ENCODE measurements at places on chromosomes 13 and 19. TPM values are rescaled to one million over a fixed set of nuclear protein-coding genes. Genes with fewer than 3 reads are reported as not detected.

DNA sequence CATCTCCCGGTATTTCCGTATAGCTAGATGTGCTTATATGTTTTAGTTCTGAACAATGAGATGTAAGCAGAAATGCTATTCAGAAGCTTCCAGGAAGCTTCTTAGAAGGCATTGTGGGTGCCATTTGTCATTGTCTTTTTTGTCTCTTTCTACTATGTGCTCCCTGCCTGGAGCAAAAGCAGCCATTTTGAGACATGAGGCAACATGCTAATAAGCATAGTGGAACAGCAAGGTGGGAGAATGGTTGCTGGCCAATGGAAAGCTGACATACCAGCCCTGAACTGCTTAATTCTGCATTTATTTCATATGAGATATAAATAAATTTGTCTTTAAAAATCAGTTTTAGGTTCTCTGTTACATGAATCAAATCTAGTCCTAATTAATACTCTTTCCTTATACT is 299.7 kb downstream of the LMO7 start:
- DNase-seq, result no peak

DNA sequence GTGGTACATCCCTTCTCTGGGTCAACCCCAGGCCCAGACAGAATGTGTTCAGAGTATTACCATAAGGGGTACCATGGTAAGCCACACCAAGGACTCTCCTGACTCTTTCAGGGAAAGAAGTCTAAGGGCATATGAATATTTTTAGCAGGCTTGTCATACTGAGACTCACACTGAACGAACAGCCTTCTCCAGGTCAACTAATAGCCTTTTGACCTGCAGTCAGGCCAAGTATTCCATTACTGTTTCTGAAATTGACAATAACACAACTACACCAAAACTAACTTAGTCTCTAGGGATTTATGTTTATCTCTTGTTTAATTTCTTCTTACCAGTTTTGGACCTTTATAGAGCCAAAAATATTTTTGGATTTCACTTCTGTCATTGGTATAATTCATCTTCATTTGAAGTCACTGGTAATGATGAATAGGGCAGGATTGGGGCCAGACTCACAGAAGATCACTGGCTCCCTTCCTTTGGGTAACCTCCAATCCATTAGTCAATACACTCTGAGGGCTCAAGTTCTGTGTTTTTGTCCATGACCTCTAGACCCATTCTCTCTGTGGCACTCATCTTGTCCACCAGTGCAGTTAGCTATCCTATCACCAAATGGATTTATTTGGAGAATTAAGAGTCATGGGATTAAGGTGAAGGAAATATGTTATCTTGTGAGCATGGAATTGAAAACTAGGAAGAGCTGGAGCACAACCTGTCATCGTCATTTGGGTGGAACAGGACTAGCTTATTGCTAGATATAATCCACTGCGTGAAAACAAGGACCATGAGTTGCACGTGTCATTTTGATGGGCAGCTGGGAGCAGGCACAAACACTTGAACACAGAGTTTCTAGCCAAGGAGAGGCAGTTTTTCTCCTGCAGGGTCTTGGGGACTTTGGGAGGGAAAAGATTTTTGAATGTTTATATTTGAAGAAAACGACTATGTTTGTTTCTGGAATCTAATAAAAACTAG is 313.3 kb downstream of the DCLK1 start:
- DNase-seq, result no peak

- no peak for DNase-seq
These were observed 46.4 kb downstream of the DLEU7 start for GRCh38 chr13:50797091-50797490.

DNA sequence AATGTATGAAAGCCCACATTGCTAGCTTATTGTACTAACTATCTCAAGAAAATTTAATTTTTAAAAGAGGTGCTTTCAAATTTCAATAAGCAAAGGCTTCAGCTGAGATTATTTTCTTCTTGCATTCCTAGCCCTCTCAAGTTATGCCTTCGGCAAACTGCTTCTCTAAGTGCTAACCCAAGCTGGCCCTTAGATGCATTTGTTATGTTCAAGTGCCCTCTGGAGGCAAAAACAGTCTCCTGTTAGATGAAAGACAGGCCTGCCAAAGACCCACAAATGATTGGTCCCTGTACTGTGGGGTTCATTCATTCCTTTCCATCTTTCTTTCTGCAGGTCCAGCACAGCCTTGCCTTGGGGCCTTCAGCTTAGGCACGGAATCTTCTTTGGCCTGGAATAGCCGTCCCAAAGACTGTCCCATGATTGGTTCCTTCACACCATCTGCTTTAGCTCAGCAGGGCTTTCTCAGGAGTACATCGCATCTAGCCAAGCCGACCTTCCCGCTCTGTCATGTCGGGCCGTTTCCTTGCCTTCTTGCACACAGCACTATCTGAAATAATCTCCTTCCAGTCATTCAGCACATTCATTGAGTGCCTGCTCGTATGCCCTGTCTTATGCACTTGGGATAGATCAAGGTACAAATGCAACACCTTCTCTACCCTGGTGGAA is 26.4 kb upstream of the TPTE2 start:
- no peak for DNase-seq

DNA sequence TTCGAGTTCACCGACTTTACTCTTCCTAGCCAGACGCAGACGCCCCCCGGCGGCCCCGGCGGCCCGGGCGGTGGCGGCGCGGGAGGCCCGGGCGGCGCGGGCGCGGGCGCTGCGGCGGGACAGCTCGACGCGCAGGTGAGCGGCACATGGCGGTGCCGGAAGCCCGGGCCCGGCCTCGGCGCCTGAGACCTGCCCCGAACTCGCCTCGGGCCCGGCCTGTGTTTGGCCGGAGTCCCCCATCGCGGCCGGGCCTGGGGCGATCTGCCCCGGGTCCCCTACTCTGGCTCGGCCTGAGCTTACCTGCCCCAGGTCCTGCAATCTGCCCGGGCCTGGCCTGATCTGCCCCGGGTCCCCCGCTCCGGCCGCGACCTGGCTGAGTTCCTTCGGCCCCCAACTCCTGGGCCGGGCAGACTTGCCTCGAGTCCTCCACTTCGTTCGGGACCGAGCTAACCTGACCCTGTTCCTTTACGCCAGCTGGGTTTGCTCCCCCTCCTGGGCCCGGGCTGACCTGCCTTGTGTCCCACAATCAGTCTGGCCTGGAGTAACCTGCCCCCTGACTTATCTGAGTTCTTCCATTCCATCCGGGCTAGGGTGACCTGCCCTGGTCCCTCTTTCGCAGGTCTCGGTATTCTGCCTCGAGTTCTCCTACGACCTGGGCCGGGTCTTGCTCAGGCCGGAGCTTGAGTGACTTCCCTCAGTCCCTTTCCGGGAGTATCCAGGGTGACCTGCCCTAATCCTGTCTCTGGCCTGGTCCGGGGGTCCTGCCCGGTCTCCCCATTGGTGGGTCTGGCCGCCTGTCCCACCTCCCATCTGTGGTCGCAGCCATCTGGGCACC is 764 bp downstream of the UPF1 start:
- no peak for DNase-seq

Gene SUPT5H
- total RNA-seq, result 87.6 TPM

Gene ZNF555
- 3.0 TPM for total RNA-seq

Measured in esophagus muscularis mucosa (tissue), 4 donors.